ENCODE measurements at places on chromosomes 6 and 20.

GRCh38 chr20:43748274-43748673, 21.5 kb upstream of the GTSF1L start:
- no peak for DNase-seq

- DNase-seq = no peak
Observed at GRCh38 chr6:107603006-107603370, 113.1 kb downstream of the SOBP start.

DNA sequence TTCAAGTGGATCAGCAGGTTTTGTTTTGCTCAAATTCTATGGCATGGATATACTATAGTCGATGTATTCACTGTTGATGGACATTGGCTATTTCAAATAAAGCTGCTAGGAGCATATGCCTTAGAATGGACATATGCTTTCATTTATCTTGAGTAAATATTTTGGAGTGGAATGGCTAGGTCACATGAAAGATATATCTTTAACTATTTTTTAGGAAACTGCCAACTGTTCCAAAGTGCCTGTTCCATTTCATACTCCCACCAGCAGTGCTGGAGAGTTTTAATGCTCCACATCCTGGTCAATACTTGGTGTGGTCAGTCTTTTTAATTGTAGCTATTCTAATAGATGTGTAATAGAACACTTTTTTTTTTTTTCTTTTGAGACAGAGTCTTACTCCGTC, 81.1 kb upstream of the PIM1 start:
- DNase-seq = no peak

GRCh38 chr20:9499126-9499899, 15.1 kb upstream of the LAMP5 start:
- DNase-seq = no peak

DNA sequence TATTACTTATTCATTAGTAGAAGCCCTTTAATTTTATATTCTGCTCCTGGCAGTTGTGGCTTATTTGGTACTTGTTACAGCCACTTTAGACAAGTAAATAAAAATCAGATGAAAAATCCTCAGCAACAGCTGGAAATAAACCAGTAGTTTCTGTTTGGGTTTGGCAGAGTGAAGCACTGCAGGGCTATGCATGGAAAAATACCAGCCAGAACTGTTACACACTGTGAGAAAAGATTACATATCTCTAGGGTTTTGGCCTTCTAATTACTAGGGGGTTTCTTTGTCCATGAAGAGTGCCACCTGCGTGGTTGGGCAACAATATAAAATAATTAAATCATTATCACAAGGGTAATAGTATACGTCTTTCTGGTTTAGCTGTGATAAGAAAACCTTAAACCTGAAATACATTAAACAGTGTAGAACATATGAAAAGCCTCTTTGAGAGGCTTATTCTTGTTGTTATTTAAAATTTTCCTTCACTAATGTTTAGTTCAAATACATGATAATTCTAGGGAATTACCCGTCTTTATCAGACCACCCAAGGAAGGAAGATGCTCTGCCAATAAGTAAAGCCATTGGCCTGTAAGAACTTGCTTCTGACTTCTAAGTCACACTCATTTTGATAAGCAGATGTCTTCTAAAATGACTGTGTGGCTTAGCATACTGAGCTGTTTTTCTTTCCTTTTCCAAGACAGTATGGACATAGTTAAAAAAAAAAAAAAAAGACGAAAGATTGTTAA, 320.0 kb upstream of the FLRT3 start:
- no peak for DNase-seq

- no peak for DNase-seq
Observed at GRCh38 chr20:22548040-22548439, 36.3 kb downstream of the FOXA2 start.

GRCh38 chr20:63027922-63028389, 21.2 kb upstream of the BHLHE23 start:
- no peak for DNase-seq

DNA sequence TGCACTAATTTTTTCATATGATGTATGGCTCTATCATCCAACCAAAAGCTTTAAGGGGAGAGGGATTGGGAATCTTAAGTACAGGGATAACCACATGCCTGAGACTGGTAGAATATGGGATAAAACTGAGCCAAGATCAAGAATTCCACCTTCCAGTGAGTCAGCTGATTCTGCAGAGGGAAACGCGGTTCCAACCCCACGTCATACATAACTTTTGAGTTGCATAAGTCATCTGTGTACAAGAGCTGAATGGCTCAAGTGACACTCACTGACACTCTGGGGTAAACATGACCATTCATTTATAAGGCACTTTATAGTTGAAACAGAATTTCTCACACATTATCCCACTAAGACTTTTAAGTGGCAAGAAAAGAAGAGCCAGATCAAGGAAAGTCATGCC, 16.4 kb downstream of the TRIM27 start:
- DNase-seq = no peak

- peak; percentile 49 for DNase-seq
Observed at GRCh38 chr6:130697995-130698535, 129.1 kb upstream of the SMLR1 start.

GRCh38 chr6:132300323-132300949, 100.8 kb downstream of the MOXD1 start:
- no peak for DNase-seq

DNA sequence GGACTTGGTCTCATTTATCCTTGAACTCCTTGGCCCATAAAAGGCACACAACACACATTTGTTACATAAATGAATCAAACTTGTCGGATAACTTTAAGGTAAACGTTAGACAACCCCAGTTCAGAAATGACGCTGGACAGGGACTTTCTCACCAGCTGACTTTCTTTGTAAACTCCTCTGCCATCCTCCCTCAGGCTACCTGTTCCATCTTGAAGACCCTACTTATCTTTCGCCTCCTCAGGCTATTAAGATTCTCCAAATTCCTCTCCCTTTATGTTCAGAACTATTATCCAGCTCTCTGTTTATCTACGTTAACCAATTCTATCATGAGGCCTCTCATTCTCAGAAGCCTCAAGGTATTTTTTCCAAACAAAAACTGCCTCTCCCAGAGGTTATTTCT, 47.7 kb upstream of the KIF16B start:
- DNase-seq = no peak

- DNase-seq = no peak
Observed at GRCh38 chr20:61847420-61847748, 218.3 kb downstream of the TAF4 start.

DNA sequence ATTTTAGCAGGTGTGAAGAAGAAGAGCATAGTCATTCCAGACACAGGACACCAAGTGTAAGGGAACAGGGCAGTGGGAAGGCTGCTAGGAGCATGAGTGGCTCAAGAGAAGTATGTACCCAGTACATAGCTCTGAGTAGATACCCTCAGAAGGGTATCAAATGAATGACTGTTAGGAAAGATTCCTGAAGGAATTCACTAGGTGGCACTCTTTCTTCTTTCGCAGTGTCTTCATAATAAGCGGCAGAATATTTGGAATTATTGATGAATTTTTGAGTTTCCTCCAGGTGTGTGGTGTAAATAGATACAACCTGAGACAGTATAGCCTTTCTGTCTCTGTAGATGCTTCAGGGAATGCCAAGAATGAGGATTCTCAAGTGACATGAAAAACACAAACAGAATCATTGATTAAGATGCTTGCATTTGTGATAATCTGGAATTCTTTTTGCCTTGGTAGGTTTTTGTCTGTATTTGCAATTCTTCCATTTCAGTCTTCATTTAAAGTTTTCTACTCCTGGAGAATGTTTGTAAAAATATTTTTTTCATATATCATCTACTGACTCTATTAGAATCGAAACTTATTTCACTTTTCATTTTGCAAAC, 264.3 kb upstream of the RIMS1 start:
- DNase-seq = no peak

- peak; percentile 31 for DNase-seq
Observed at GRCh38 chr6:93678841-93679454, 259.6 kb upstream of the EPHA7 start.

- DNase-seq = no peak
Observed at GRCh38 chr6:142482249-142482648, 180.4 kb downstream of the ADGRG6 start.

DNA sequence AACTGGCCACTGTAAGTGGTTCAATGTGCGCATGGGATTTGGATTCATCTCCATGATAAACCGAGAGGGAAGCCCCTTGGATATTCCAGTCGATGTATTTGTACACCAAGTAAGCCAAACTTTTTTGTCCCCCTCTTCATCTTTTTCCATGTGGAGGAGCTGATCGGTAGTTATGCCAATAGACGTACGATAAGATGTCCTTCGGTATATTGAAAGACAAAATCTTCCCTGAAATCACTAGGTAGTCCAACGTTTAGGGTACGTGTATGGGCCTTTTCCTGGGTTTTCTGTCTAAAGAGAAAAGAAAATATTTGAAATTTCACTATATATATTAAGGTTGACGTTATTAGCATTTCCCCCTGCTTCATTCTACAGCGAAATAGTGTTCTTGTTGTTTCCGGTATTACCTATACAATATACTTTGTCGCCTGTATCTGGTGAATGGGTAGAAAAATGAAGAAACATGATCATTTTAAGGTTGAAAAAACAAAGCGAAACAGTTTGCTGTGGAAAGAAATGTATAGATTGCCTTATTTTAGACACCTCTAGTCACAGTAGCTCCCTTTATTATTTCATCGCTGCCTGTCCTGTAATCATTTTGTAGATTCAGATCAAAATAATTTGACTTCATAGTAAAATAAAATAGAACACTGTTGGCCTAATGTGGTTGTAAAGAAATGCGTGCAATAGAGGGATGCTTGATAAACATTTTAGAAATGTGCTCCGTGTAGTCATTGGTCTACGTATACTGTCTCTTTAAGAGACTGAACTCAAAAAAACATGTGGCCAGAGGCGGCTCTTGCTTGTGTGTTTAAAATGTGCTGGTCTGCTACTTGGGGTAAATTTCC, 1.5 kb downstream of the LIN28B start:
- DNase-seq = no peak

DNA sequence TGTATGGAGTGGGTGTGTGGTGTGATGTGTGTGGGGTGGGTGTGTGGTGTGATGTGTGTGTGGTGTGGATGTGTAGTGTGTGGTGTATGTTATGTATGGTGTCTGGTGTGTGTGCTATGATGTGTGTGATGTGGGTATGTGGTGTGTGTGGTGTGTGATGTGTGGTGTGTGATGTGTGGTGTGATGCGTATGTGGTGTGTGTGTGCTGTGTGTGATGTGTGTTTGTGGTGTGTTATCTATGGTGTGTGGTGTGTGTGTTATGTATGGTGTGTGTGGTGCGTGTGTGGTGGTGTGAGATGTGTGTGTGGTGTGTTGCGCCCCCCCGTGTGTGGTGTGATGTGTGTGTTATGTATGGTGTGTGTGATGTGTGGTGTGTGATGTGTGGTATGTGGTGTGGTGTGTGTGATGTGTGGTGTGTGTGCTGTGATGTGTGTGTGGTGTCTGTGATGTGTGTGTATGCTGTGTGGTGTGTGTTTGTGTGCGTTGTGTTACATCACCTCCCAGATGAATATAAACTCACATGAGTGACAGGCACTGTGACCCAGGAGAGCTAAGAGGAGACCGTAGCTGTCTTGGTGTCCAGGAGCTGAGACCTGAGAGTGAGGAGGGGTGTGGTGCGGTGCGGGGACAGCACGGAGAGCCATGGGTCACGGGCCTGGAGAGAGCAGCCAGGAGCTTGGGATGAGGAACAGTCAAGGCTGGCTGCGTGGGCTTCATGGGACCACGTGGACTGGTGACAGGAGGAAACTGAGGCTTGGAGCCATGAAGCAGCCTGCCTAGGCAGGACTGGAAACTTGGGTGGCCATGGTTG, 8.8 kb downstream of the DLGAP4 start:
- no peak for DNase-seq

DNA sequence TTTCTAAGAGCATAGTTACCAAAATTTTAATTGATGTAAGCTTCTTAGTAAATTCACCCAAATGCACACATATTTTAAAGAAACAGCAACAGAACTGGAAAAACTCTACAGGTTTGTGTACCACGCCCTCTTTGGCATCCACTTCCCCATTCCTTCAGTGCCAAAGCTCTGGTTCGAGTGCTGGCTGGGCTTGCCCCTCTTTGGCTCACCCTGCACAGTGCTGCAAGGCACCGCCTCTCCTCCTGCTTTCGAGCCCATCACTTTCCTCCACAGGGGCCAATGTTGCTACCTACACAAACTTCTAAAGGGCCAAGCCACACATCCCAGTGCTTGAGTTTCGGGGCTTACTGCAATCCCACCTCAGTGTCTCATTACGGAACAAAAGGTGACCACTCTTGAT, 9.6 kb downstream of the LRP11 start:
- no peak for DNase-seq

DNA sequence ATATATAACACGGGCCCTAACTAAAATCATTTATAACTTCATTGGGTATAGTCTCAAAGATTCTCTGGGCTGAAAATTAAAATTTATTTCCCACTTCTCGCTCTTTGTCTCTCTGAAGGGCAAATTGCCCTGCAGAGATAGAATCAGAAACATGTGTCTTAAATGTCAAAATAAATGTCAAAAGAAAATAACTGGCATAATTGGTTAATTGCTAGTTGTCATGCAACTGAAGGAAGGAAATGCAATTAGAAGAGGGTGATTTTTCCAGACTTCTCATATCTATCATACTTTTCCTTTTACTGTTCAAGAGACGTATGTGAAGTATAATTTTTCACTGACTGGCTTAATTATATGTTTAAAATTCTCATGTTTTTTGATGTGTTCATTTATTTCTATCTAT, 80.3 kb upstream of the HMGCLL1 start:
- DNase-seq = no peak

GRCh38 chr20:59765599-59766177, 161.3 kb downstream of the PHACTR3 start:
- DNase-seq = no peak

- DNase-seq = no peak
Observed at GRCh38 chr20:17969884-17970409, 1.1 kb downstream of the MGME1 start.

DNA sequence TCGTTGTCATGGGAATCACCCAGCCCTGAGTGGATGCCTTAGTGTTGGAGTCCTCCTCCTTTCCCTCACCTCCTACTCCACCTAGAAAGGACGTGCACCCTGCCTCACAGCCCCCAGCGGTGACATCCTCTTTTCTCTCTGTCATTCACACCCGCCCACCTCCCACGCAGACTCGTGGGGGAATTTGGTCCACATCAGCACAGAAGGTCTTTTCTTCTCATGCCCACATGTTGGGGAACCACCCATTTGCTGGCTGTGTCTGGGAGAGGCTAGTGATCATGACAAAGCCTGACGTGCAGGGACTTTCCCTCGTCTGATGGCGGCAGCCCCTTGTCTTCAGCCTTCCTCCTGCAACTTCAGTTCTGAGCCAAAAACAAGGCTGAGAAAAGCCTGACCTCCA, 96.0 kb upstream of the CNKSR3 start:
- DNase-seq = no peak

DNA sequence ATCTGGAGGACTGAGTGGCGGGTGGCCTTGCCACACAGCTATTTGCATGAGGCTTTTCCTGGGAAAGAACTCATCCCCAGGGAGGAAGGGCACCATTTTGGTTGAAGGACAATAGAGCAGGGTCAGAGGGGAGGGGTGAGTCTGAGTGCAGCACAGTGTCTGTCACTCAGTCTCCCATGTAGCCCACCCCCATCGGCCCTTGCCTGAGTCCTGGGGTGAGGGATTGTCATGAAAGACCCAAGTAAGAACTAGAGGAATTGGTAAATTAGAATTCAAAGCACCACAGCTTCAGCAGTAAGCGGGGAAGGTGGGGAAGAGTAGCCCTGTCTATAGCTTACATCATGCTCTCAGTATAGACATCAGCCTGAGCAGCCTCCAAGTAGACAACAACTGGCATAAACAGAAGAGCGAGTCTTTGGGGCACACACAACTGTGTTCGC, 90.4 kb upstream of the TMEM30A start:
- DNase-seq = no peak

- DNase-seq = no peak
Observed at GRCh38 chr6:49906526-49906925, 40.2 kb upstream of the CRISP1 start.
